Activated T-cell treated with anti-CD3 and anti-CD28 coated beads for 24 hours (primary cell): ENCODE measurements at places on chromosomes 4 and X.

DNA sequence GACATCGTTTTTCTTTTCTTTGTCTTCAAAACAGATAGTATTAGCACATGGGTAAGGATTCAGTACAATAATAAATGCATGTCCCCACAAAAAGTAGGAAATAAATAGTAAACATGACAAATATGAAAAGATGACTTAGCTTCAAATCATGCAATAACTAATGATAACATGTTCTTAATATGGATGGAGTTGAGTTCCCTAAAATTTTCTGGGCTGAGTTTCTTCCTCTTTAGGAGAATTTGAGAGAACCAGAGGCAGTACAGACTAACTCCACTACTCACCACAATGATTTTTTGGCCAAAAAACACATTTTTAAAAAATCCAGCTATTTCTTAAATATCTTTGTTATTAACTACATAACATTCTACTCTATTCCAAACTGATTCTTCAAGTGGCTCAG lies 432.3 kb upstream of the HS3ST1 start:
- no peak for DNase-seq

GRCh38 chr4:146846882-146847281 lies 98.8 kb downstream of the TTC29 start:
- DNase-seq: no peak

GRCh38 chr4:76546759-76547742 lies 112.0 kb downstream of the SHROOM3 start:
- DNase-seq: no peak

- DNase-seq: no peak
Observed at GRCh38 chrX:15146515-15146914, 123.4 kb downstream of the ASB9 start.

- no peak for DNase-seq
Observed at GRCh38 chr4:173940146-173940545, 343.3 kb downstream of the FBXO8 start.

DNA sequence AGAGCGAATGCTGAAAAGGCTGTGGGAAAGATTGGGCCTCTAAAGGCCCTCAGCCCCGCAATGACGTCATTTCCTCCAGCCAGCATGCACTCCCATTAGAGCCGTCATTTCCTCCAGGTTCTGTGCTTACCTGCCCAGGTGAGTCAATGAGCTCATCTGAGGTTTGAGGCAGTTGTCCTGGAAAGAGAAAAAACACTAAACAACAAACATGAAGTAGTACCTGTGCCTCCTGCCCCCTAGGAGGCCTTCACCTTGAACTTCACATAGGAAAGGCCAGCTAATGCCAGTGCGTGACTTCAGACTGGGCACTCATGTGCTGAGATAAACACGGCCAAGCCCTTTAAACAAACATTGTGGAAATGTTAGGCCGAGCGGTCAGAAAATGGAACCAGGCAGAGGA lies 55.9 kb downstream of the FHDC1 start:
- no peak for DNase-seq

GRCh38 chrX:11750694-11751093 lies 7.3 kb upstream of the MSL3 start:
- no peak for DNase-seq

GRCh38 chrX:151488677-151489076 lies 74.8 kb upstream of the PASD1 start:
- peak; percentile 2 for DNase-seq

DNA sequence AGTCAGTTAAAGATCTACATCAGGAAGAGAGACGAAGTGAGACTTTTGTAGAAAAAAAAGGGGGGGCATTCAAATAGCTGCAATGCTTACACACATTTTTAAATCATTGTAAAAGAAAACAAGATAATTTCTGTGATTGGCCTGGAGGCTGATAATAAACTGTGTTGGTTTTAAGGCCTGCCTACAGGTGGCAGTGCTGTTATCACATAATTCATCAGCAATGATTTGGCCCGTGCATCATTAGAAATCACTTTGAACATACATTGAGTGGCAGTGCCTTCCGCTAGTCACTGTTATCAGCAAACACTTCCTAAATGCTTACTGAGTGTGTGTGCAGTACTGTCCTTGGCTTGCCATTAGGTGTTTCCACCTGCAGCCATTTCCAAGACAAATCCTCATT lies 831.9 kb downstream of the TRIML1 start:
- no peak for DNase-seq

DNA sequence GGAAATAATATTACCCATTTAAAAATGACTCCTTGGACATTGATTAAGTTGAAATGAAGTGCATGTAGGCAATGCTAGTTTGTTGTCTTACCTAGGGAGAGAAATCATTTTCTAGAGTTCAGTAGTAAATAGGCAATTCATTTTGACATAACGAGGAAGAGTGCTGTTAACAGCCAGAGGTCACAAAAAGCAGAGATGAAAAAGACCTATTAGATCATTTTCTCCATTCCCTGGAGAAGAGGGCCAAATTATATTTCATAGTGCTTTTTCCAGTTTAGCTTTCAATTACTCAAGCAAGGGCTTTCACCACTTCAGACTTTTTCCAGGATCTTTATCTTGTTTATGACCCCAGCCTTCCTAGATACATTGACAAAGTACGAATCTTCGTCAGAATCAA lies 374.3 kb upstream of the GALNT7 start:
- DNase-seq: no peak

DNA sequence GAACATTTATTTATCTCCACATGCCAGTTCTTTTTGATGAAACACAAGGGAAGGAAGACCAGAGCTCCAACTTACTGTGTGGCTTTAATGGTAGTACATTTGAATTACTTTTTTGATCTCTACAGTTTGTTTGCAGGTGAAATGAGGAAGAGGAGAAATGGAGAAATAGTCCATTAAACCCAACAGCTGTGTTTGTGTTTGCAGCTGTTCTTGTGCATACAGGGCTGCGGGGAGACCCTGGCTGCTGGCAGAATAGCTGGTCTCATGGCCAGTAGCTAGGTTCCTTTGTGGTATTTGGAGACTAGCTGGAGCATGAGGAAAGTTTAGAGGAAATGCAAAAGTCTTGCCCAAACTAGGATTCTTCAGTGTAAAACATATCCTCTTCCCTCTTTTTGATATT lies 374.8 kb downstream of the GPAT3 start:
- no peak for DNase-seq

DNA sequence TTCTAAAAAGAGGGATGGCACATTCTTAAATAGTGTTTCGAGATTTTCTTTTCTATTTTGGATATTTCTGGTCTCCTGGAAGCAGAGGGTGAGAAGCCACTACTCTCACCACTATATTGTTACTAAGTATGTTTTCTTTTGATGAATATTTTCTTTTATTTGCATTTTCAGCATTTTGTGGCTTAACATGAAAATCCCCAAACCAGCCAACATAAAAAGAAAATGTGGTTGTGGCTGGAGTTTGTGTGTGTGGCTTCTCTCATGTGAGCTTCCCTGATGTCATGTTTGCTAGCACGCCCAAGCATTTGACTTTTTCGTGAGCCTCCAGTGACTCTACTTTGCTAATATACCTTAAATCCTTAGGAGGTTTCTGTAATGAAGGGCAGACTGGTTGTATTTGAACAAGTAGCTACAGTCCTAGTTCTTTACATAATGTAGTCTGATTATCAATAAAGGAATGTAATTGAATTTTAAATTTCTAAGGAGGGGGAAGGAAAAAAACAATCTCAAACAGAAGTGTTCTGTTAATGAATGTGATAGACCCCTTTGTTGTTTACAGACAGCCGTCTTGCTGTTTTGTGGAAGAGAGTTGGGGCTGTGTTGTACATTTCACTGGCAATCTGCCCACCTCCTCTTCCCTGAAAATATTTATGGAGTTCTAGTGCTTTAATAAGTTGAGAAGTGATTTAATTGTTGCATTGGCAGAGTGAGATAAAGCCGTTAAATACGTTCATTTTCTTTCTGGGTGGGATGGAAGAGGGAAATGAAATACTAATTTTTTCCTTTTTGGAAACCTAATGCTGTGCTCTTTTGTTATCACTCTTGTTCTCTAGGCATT lies 114.6 kb downstream of the ARHGAP10 start:
- no peak for DNase-seq

DNA sequence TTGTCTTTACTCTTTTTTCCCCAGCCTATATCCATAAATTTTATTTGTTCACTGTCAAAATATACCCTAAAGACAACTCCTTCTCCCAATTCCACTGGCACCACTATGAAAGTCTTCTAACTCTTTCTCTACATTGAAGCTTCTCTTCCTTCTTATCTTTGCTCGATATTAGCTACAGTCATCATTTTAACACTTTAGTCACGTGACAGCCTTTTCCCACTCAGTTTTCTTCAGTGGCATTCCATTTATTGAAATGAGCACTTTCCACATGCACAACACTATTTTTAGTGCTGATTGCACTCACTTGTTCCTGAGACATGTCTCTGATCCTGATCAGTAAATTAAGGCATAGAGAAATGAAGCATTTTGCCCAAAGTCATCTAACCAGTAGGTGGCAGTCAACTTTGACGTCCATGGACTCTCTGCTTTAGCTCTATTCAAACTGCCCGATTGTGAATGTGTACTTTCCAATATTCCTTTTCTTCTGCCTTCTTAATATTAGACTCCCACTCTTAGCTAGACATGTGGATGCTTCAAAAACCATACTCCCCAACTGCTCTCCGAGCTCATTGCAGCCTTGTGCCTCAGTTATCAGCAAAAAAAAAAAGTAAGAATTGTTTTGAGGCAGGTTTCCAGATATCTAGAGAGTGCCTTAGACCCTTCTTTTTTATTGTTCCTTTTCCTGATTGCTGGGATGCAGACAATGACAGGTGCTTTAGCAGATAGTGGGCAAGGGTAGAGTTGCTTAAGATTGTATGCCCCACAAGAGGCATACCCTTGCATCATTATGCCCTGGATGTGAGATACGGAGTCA lies 394.4 kb upstream of the ADGRL3 start:
- no peak for DNase-seq

GRCh38 chrX:123361371-123361770 lies 177.3 kb downstream of the GRIA3 start:
- DNase-seq: no peak

GRCh38 chr4:82611527-82611926 lies 49.7 kb upstream of the TMEM150C start:
- DNase-seq: no peak

DNA sequence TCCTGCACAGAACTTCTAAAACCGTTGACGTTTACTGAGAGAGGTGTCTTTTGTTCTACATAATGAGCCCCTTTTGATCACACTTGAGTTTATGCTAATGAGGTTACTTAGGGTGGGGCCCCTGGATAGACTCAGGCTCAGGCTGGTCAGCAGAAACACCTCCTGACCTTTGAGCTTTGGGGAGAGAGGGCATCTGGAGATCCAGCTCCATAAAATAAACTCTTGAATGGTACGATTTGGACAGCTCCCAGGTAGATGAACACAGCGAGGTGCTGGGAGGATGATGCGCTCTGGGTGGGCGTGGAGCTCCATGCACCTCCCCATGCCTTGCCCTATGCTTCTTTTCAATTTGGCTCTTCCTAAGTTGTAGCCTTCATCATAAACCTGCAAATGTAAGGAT lies 52.0 kb downstream of the ENOPH1 start:
- no peak for DNase-seq

DNA sequence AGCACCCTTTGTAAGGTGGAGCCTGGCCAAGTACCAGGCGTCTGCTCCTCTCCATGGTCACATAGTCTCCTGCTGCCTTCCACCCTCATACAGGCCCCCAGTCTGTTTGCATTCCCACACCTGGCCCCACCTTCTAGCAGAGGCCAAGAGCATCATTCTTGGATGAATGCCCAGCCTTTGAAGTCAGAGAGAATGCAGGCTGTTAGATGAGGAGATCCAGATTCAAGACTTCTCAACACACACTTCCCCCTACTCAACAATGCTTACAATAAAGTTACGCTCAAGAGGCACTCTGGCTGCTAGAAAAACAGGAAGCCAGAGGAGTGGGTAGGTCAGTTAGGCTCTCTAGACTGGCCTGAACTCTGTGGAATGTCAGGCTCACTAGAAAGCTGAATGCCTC lies 43.3 kb downstream of the SHROOM4 start:
- no peak for DNase-seq

GRCh38 chrX:9557521-9557920 lies 92.7 kb downstream of the TBL1X start:
- DNase-seq: no peak

- DNase-seq: no peak
Observed at GRCh38 chrX:2652106-2652505, 39.0 kb upstream of the CD99 start.
